ENCODE measurements at places on chromosomes 1 and 21.

- DNase-seq: no peak
Observed at GRCh38 chr1:31214316-31215064, 25.2 kb downstream of the NKAIN1 start.

DNA sequence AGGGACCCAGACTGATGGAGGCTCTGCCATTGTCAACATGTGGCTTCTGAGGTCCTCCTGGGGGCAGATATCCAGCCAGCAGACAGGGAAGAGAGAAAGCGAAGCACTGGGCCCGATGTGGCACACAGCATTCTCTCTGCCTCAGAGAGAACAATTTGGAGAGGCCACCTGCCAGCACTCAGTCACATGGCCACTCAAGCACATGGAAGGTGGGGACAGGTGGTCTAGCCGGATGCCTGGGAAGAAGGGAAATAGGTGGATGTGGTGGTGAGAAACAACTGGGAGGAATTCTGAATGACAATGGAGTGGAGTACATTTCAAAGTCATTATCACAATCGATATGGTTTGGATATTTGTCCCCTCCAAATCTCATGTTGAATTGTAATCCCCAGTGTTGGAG lies 109.0 kb downstream of the UBE2U start:
- no peak for DNase-seq

GRCh38 chr1:3319874-3320245 lies 134.6 kb upstream of the ARHGEF16 start:
- DNase-seq: peak; percentile 80

DNA sequence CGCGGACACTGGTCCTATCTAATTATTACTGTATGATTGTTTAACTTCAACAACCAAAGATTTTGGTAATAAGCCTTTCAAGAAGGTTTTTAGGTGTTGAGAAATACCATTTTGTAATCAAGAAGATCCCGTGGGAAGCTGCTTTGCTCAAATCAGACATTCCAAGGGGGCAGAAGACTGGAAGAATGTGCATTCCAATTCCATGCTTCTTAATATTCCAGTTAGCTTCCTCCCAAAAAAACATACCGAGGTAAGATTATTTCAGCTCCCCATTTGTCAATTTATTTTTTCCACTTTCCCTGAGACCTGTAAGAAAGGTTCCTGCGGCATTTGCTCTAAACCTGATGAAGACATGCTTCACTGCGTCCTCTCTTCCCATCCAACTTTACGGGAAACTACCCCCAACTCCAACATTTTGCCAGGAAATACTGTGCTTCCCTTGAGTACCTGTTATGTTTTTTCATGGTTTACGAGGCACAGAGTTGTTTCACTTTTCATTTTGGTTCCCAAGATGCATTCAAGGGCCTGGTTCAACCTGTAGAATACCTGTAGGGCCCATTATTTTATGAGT lies 4.1 kb downstream of the CNN3 start:
- DNase-seq: no peak

DNA sequence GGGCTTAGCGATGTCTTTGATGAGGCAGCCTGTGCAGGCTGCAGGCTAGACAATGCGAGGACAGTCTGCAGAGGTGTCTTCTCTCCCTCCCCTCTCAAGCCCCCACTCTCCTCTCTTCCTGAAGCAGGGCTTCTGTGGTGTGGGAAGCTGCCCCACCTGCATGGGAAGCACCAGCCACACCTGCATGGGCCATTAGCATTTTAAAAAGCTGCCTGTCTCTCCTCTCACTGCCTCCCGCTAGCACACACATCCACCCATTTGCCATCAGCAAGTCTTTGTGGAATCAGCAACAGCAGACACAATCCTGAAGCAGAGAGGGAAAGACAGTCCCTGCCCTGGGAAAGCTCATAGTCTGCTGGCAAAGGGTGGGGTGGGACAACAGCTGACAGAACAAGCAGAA lies 53.1 kb downstream of the NAV1 start:
- DNase-seq: no peak

- no peak for DNase-seq
Observed at GRCh38 chr1:59075021-59075420, 221.9 kb upstream of the FGGY start.

- DNase-seq: peak; percentile 42
Observed at GRCh38 chr1:202283991-202284390, 57.7 kb downstream of the UBE2T start.

GRCh38 chr1:234978397-234979295 lies 150.0 kb downstream of the TOMM20 start:
- DNase-seq: no peak

DNA sequence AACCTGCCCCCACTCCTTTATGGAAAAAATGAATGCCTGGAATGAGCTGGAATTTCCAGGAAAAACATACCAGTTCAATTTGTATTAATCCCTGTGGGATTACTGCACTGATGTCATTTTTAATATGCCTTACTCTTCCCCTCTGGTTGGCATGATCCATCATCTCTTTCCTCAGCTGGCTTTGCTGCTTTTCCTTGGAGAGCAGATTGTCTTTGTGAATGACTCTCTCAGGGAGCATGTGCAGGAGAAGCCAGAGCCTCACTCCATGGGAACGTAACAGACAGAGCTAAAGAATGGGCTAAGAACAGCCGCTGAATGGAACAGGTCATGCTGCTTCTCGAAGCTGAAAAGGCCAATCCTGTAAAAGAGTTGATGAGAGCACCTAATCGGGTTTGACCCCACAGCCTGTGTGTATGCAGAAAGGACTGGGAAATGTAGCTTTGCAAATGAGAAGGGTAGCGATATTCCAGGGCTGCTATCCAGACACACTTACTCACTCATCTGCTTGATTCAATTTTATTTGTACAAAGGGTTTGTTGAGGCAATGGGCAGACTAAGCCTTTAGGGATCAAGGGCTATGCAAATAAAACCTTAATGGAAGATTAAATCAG lies 20.7 kb downstream of the PHC2 start:
- DNase-seq: no peak

DNA sequence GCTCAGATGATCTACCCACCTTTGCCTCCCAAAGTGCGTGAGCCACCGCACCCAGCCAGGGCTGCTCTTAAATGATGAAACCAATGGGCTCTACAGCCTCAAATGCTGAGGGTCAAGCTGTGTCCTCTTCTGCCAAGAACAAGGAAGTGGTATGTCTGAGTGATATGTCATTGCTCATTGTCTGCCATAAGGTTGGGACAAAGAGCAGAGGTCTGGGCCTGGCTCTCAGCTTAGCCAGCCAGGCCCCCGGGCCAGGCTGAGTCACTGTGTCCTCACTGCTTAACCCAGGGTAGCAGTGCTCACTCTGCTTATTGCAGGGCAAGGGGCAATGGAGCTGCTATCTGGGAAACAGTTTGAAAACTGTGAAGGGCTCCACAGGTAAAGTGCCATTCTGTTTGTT lies 8.3 kb upstream of the ETS2 start:
- no peak for DNase-seq

DNA sequence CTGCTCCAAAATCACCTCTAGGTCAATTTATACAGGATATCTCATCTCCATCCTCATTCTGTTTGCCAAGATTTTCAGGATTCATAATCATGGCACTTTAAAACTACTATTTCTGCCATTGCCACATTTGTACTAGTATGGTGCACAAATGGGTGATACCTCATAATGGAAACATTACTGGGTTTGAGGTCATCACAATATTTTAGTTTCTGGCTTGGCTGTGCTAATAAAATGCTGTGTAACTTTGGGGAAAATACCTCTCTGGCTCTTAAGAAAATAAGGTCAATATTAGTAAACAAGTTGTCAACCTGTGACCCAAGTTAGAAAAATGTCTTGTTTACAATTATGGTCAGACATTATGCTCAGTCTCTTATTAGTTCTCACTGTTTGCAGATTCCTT lies 4.7 kb upstream of the SLAMF7 start:
- DNase-seq: no peak

DNA sequence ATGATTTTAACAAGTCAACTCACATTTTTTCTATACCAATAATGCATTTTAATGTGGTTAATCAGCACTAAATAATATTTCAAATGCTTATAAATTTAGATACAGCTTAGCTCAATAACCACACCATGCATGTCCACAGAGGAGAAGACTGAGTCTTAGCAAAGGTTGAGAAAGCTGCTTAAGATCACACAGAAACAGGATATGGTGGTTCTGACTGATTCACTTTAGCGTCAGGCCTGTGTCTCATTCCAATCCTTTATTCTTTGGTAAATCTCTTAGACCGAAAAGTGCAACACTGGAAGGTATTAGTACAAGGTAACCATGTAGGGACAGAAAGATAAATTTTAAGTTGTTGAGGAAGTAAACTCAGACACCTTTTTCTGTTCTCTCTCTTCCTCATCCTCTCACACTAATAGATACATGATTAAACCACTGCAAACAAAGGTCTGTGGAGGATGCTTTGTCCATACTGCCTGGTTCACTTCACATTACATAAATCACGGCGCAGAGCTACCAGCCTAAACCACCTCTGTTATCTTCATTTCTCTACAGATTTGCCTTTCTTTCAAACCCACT lies 139.0 kb downstream of the DPYD start:
- no peak for DNase-seq

DNA sequence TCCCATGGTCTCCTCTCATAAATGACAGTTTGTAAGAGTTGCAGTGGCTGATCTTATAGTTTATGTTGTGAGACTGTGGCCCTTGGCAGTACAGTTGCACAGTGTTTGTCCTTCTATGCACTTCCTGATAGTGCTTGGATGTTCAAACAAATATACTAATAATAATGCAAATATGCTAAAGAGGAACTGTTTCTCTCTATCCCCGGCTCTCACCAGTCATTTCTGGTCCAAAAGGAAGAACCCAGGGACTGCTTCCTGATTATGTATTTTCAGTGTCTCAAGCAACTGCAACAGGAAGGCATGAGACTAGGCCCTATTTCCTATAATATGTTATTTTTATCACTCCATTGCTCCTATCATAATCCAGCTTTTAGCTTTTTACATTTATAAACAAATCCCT lies 17.0 kb upstream of the SUCO start:
- DNase-seq: no peak

- no peak for DNase-seq
Observed at GRCh38 chr21:34185026-34185750, 111.8 kb downstream of the MRPS6 start.

DNA sequence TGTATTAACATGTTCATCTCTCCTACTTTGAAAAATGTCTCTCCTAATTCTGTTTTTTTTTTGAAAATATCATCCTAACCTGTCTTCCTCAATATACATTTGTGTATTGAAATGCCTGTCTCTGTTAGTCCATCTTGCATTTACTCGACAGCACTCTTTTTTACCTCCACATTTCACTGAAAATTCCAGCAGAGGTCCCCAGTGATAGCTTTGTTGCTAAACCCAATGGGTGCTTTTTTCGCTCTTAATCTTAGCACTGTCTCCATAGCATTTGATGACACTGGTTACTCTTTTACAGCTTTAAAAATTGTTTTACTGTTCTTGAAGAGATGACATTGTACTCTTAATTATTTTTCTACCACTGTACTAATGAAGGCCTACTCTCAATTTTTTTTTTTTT lies 10.8 kb downstream of the OSBPL9 start:
- peak; percentile 29 for DNase-seq

GRCh38 chr1:16250524-16251251 lies 13.7 kb upstream of the CPLANE2 start:
- DNase-seq: no peak

DNA sequence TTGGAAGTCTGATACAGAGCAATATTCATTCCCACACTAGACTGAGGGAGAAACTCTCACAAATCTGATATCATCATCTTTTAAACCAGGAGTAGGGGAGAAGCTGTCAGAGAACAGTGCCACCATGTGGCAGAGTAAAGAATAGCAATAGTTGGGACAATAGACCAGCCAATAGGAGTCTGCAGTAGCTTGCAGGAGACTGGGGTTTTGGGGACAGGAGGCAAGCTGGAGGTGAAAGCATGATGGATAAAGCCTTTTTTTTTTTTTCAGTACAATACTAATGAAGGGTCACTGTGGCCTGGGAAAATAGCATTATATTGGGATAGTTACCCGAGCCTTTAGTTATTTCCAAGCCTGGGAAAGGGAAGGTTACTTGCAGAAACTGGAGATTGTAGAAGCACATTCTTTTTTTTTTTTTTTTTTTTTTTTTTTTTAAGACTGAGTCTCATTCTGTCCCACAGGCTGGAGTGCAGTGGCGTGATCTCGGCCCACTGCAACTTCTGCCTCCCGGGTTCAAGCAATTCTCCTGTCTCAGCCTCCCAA lies 120.7 kb downstream of the S1PR1 start:
- DNase-seq: peak; percentile 80

DNA sequence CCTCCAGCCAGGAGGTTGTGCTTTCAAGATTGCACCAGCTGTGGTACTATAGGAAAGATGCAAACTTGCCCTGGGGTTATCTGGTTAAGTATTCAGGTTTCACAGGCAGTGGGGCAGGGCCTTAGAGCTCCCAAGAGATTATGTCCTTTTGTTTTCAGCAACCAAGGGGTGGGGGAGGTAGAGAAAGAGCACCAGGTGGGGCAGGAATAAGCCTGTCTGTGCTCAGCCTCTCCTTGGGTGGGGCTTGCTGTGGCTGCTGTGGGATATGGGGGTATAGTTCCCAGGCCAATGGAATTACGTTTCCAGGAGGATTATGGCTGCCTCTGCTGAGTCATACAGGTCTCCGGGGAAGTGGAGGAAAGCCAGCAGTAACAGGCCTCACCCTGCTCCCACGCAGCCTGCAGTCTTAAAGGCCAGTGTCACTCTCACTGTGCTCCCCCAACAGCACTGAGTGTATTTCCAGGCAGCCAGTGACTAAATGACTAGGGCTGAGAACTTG lies 508.6 kb downstream of the RWDD3 start:
- DNase-seq: no peak

GRCh38 chr1:197355248-197355995 lies 87.4 kb downstream of the CRB1 start:
- no peak for DNase-seq

DNA sequence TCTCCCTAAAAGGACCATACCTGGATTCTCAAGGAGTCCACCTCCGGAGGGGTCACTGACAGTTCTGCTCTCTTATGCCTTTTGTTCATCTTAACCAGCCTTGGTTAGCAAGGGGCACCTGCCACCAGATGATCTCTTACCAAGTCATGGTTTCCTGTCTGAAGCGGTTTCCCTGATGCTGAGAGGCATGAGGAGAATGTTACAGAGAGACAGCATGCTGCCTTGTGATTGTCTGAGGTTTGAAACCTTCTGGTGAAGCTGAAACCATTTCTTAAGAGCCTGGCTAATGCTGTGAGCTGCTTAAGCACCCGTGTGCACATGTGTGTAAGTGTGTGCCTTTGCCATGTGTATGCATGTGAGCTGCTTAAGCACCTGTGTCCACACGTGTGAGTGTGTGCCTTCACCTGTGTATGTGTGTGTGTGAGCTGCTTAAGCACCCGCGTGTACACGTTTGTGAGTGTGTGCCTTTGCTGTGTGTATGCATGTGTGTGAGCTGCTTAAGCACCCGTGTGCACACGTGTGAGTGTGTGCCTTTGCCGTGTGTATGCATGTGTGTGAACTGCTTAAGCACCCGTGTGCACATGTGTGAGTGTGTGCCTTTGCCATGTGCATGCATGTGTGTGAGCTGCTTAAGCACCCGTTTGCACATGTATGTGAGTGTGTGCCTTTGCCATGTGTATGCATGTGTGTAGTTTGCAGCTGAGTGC lies 136.4 kb upstream of the COL6A1 start:
- no peak for DNase-seq

GRCh38 chr21:25759573-25759972 lies 24.8 kb downstream of the GABPA start:
- no peak for DNase-seq

- DNase-seq: no peak
Observed at GRCh38 chr1:31667065-31667785, 22.5 kb upstream of the PEF1 start.

All from AG08396 (cell line).